ENCODE measurements at places on chromosomes 7 and 10.
A peak's percentile ranks its signal among the peaks of the same experiment; 100 is the strongest.

DNA sequence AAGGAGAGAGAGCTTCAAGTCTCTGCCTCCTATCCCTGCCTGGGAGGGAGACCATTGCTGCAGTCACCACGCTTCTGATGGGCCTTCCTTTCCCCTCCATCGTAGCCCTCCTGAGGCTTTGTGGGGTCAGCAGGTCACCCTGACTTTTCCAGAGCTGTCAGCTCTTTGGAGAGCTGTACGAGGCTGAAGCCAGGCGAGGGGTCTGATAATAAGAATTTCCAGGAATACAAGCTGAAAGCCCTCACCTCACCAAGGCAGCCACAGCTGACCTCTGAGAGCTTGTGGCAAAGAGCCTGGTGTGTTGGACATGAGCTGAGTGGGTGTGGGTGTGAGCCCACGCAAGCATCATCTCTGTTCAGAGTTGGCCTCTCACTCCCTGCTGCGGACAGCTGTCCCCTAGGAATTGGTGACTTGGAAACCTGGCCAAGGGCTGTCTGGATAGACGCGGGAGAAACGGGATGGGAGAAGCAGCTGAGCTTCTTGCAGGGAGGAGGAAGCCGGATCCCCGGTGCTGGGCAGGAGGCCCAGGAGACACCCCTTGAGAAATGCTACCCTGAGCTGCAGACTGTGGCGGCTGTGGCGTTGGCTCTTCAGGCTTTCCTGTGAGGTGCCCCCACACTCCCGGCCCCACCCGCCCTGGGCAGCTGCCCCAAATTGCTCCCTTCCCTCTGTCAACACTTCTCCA is 122.1 kb upstream of the BTBD16 start:
- no peak for DNase-seq

DNA sequence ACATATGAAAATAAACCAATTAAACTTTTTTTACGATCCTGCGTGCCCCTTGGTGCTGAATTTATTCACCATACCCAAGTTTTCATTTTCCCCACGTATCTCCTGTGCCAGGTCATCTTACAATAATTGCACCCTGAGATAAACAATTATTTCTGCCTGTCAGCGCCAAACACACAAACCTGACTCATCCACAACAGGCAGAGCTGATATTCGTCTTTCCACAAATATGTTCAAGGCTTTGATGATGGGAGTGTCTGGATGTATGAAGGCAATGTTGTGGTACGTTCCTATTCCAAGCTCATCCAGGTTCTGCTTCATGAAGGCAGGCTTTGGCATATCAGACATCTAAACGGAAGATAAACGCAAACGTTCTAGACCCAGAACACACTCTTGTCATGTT is 45.8 kb upstream of the RHEB start:
- DNase-seq: no peak

- DNase-seq: no peak
Measured at GRCh38 chr7:150367677-150368095, 936 bp upstream of the REPIN1 start.

- no peak for DNase-seq
Measured at GRCh38 chr10:31319602-31320549, 860 bp downstream of the ZEB1 start.

DNA sequence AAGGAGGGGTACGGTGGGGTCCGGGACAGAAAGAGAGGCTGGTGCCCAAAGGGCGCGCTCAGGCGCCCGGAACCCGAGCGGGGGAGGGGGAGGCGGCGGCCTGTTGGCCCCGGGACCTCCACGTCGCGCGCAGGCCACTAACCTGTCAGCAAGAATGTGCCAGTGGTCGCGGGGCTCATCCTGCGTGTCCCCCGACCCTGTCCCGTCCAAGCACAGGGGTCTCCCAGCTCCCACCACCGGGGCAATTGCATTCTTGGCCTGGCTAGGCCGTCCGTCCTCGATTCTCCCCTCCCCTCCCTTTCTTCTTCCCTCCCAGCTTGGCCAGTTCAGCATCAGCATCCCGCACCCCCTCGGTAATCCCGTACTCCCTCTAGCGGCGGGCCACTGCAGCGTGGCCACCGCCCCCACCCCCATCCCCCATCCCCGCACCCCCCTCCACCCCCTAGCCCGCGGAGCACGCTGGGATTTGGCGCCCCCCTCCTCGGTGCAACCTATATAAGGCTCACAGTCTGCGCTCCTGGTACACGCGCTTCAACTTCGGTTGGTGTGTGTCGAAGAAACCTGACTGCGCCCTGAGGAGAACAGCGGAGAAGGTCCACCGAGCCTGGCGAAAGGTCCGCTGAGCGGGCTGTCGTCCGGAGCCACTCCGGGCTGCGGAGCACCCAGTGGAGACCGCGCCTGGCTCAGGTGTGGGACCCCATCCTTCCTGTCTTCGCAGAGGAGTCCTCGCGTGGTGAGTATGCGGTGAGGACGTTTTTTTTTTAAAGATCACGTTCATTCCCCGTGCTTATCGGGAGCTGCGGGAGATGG is at the start of gene SGCE:
TSS of gene SGCE (minus strand) at position 286 of the 810 bp plus-strand sequence. CDS start at position 251, 35 bp downstream.
- DNase-seq: peak; percentile 61

DNA sequence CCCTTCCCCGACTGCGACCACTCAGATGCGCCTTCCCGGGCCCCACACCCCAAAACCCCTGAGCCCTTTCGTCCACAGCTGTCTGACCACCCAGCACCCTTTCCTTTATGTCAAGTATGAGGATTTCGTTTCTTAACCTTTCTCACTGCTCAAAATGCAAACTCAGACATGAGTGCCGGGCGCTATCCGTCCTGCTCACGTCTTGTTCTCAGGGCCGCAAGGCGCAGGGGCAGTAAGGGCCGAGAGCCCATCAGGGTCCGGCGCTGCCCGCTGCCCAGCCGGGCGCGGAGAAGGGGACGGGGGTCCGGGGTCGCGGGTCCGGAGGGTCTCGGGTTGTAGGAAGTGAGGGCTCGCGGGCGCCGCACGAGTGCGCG is 670 bp upstream of the RBM33 start:
- no peak for DNase-seq

DNA sequence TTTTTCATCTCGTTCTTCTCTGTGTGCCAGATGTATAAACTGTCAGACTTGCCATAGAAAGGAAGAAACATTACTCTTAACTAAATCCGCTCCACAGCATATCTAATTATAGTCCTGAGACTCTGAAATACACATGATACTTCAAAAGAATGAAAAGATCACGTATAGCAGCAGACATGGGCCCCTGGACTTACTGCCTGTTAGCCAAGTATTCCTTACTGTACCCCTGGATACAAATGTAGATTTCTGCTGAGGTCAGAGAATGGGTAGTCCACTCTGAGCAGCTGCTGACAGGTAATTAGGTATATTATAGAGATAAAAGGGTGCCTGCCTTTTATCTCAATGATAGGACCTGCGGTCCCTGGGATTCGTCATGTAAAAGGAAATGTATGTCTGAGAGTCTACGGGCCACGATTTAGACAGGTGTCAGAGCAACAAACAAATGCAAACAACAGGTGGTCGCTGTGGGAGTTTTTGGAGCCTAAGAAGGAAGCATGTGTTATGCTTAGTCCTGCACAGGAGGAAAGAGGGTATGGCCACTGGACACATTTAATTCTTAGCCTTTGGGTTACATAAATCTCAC is 69.4 kb downstream of the VOPP1 start:
- DNase-seq: no peak

DNA sequence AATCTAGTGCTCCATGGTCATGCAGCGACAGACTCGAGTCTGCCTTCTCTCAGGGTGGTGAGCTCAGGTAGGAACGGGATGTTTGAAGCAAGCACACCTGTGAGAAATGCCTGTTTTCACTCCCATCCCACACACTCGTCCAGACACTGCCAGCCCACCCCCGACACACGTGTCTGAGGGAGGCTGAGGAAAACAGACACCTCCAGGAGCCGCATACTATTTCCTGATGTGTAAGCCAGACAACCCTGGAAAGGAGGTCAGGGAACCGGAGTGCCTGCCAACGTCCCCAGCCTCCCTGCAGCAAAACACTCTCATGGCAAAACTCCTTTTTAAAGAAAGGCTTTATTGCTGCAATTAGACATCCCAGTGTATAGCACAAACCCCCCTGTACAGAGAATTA is 80.2 kb downstream of the ALOX5 start:
- no peak for DNase-seq

DNA sequence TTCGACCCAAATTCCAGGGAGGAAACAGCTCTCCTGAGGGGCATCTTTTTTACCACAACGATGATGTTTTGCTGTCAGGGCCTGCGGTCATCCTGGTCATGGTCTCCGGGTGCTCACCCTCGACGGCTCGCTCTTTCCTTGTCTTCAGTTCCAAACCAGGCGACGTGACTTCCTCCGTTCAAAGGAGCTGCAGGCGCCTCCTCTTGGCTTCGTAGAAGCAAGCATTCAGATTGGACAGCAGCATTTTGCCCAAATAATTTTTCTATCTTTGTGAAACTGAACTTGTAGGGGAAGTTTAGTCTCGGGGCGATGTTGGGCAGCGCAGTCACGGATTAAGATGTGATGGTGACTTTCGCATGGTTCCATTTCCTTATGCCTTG is 208.9 kb downstream of the DNAJB6 start:
- no peak for DNase-seq

DNA sequence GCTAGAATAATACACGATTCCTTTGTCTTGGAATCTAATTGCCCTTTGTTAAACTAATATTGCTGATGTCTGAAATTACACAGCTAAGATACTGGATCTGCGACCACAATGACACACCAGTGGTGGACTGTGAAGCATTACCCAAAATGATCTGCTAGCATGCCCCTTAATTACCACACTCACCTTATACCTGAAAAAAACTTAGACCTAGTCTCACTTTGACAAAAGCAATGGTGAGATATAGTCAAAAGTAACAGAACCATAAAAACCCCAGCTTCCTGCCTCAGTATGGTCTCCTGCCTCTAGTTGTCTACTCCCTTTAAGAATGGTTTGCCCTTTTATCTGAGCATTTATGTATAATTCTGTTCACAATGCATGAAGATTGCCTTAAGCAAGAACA is 20.8 kb upstream of the ERVW-1 start:
- no peak for DNase-seq

GRCh38 chr10:35927990-35928488 is 285.9 kb upstream of the FZD8 start:
- no peak for DNase-seq

- no peak for DNase-seq
Measured at GRCh38 chr7:148162808-148163207, 427.8 kb upstream of the C7orf33 start.

DNA sequence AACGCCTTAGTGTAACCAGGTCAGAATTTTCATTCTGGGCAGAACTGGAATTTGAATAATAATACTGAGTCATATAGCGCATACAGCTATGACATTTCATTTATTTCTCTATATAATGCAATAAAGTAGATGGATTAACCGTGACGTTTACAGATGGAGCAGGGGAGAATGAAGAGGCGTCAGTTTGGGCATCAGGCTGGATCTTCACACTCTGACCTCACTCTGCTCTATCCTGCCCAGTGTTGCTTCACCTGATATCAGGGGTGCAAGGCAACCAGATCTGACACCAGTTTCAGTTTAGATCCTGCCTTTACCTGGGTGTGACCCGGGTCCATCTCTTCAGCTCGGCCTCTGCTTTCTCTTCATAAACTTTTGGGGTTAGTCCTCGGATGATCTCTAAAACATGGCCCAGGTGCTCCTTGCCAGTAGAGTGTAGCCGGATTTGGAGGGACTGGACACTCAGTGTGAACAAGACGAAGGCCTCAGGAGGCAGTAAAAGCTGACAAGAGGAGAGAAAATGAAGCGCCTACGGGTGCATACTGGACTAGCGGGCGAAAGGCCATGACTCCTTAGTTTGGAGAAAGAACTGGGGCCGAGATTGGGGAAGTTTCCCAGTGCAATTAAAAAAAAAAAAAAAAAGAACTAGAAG is 1.4 kb upstream of the ZYX start:
- DNase-seq: no peak

DNA sequence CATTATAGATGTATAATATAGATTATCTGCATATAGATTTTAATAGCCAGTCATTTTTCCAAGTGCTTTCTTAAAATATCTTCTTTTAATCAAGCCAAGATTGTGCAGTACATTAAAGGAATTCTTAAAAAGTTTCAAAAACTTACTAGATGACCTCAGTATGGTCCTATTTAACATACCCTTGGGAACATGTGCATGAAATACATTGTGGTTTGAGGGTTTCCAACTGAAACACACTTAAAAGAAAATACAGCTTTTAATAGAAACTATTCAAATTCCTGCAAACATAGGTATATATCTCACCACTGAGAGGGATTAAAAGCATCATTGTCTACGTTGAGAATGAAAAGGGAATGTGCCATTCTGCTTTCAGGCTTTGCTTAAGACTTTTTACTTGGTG is 364.9 kb downstream of the SUGCT start:
- DNase-seq: no peak

DNA sequence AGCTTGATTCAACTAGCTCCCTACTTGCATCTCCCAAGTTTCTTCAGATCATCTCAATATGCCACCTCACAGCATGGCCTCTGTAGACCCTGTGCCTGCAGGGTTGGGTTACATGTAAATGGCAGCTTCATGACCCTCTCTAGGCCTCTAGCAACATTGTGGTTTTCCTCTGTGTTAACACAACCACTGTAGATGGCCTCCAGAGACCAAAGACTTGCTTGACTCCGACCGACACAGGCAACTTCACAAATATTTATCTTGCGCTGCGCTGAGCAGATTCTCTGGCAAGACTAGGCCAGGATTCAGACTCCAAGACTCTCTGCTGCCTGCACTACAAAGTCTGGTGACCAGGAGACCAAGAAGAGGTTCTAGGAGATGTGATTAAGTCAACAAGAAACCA is 75.9 kb downstream of the CNOT4 start:
- peak; percentile 49 for DNase-seq

DNA sequence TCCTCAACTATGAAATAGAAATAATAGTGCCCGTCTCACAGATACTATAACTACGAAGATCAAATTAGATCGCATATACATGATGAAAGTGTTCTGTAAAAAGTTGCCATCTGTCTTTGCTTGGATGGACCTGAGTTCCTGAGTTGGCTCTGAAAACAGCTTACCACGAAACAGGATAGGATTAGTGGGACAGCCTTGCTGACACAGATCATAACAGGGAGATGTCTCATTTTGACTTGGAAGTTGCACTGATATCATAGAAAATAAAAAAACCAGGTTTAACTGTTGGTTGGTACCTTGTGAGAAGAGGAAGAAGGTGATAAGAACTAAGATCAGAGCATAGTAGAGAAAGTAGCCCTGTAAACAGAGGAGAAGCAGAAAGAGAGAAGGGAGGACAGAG is 79.3 kb upstream of the AGBL3 start:
- DNase-seq: no peak

GRCh38 chr10:100823194-100823593 is 77.8 kb downstream of the PAX2 start:
- no peak for DNase-seq

DNA sequence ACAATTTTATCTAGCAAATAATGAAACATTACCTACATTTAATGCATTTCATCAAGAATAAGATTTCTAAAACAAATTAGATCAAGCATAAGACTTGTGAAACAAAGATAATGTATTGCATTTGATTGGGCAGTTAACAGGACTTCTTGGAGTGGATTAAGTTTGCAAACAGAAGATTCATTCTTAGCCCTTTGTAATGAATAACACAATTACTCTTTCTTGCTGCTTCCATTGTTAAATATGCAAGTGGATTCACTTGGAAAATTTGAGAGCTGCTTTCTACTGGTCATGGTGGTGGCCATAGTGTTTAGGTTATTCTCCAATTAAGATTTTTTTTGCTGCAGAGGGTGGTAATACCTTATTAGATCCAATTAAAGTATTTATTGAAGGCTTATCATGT is 6.0 kb downstream of the PPP1R9A start:
- no peak for DNase-seq

- DNase-seq: no peak
Measured at GRCh38 chr7:133822868-133823552, 304.1 kb upstream of the LRGUK start.

- DNase-seq: no peak
Measured at GRCh38 chr10:103353281-103353680, 2.3 kb upstream of the PCGF6 start.

GRCh38 chr10:101054351-101054750 is 7.4 kb upstream of the KAZALD1 start:
- DNase-seq: no peak

All from stromal cell of bone marrow (primary cell).